ENCODE measurements at places on chromosomes 13 and 19. TPM values are rescaled to one million over a fixed set of nuclear protein-coding genes. Genes with fewer than 3 reads are reported as not detected.

The PALM3 gene
- 0.54 TPM for total RNA-seq

The IL4I1 gene
- total RNA-seq = 1.5 TPM

The MZT1 gene
- total RNA-seq = 9.8 TPM

The POU4F1 gene
- not detected for total RNA-seq

The RDH8 gene
- not detected for total RNA-seq

The TPRX2 gene
- total RNA-seq = not detected

The ZNF709 gene
- 4.0 TPM for total RNA-seq

The RUBCNL gene
- total RNA-seq = not detected

The PALM gene
- total RNA-seq = 14.4 TPM

The LILRB5 gene
- 0.05 TPM for total RNA-seq

The FAM124A gene
- total RNA-seq = 1.1 TPM

The KLK15 gene
- total RNA-seq = not detected

The ZNF274 gene
- total RNA-seq = 13.7 TPM

The C19orf53 gene
- 97.2 TPM for total RNA-seq

The FUT1 gene
- 0.13 TPM for total RNA-seq

The ZNF792 gene
- total RNA-seq = 1.8 TPM

The URAD gene
- total RNA-seq = not detected

The ZNF441 gene
- total RNA-seq = 2.8 TPM

The EVI5L gene
- total RNA-seq = 6.4 TPM

The CYP2A7 gene
- total RNA-seq = not detected

The ZNF486 gene
- 7.8 TPM for total RNA-seq

The PEAK3 gene
- not detected for total RNA-seq

The CEACAM20 gene
- total RNA-seq = not detected

The ZNF837 gene
- total RNA-seq = 1.6 TPM

The KLK3 gene
- total RNA-seq = not detected

The FPR1 gene
- not detected for total RNA-seq

The PSPN gene
- 1.6 TPM for total RNA-seq

The ELAVL3 gene
- total RNA-seq = not detected

The RASA3 gene
- 33.7 TPM for total RNA-seq

The FXYD1 gene
- not detected for total RNA-seq

The RTBDN gene
- total RNA-seq = 2.4 TPM

The KCNJ14 gene
- 2.9 TPM for total RNA-seq
